Activated CD4-positive, alpha-beta T cell treated with anti-CD3 and anti-CD28 coated beads, Interleukin-2, amount 50 U/mL, for 48 hours (primary cell): ENCODE measurements at places on chromosomes 4 and X.

DNA sequence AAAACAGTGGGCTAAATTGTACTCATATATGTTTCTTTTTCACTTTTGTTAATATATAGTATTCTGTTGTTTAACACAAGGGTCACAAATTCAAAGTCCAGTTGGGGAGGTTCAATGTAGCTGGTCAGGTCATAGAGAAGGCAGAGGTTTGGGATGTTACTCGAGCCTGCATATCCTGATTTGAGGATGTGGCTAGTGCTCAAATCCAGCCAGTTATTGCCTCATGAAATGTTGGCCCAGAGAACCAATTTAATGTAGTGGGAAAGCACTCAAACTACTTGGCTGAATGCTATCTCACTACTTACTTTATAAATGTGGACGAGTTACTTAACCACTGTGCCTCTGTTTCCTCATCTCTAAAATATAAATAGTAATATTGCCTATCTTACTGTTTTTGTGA, 12.5 kb downstream of the USO1 start:
- DNase-seq, result no peak

DNA sequence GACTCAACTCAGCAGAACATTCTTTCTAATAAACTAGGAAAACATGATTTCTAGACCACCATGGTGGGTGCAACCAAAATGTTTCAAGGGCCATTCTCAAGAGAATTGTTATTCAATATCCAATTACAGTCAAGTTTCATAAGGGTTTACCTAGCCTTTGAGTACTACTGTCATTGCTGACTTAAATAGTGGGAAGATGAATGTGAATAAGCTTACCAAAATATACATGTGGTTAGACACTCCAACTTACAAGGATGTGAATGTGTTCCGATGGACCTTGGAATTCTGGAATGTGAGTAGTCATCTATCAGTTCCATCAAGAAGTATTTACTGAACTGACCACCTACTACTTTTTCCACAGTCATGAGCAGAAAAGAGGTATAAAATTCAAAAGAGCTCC, 16.9 kb downstream of the SH3RF1 start:
- DNase-seq, result no peak

- DNase-seq, result no peak
Measured at GRCh38 chr4:101774807-101775206, 15.7 kb upstream of the BANK1 start.

DNA sequence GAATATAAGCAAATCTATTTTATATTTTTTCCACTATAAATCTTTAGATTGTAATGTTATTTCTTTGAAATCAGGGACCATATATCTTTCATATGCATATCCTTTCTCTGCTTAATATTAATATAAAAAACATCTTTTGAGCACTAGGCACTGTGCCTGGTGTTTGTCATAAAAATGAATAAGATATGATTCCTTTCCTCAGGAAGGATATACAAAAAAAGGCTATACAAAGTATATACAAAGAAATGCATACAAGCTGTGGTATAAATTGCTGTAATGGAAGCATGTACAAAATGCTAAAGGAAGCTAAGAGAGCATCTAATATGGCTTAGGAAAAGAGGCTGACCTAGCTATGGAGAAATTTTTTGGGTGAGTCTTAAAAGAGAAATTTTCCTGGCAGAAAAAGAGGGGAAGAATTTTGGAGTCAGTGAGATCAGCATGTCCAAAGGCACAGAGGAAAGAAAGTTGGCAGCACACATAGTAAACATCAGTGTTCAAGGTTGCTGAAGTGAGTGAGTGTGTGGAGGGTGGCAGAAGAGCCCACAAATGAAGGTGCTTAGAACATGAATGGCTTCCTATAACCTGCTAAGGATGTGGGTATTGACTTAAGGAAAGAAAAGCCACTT, 500.0 kb downstream of the SPRY1 start:
- no peak for DNase-seq

- no peak for DNase-seq
Measured at GRCh38 chr4:114249561-114249960, 270.1 kb upstream of the ARSJ start.

- no peak for DNase-seq
Measured at GRCh38 chr4:46952451-46952850, 40.9 kb downstream of the GABRA4 start.

- DNase-seq, result no peak
Measured at GRCh38 chrX:148610328-148610698, 109.9 kb downstream of the AFF2 start.

DNA sequence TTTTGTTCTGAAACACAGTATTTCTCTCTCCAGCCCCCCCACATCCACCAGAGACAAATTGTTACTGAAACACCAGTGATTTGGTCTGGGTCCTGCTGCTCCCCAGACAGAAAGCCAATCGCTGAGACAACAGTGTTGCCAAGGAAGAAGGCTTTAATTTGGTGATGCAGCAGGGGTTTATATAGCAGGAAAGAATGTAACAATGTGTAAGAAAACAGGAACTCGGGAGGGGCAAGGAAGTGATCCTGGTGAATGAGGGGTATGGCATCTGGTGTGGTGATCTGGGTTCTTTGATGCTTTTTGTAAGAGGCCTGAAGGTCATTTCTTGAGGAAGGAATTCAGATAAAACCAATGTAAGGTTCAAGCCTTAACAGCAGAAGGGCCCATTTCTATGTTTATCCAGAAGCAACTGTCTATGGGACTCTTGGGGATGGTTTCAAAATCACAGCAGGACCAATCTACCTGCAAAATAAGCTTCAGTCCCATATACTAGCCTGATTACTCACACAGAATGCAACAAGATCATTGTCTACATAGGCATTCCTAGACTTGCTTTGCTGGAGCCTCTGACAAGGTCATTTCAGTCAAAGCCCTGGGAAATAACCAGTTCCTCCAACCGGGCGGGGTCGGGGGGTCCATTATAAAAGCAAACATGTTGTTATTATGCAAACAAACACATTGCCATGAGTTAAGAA, 445.2 kb upstream of the ZFP42 start:
- no peak for DNase-seq

DNA sequence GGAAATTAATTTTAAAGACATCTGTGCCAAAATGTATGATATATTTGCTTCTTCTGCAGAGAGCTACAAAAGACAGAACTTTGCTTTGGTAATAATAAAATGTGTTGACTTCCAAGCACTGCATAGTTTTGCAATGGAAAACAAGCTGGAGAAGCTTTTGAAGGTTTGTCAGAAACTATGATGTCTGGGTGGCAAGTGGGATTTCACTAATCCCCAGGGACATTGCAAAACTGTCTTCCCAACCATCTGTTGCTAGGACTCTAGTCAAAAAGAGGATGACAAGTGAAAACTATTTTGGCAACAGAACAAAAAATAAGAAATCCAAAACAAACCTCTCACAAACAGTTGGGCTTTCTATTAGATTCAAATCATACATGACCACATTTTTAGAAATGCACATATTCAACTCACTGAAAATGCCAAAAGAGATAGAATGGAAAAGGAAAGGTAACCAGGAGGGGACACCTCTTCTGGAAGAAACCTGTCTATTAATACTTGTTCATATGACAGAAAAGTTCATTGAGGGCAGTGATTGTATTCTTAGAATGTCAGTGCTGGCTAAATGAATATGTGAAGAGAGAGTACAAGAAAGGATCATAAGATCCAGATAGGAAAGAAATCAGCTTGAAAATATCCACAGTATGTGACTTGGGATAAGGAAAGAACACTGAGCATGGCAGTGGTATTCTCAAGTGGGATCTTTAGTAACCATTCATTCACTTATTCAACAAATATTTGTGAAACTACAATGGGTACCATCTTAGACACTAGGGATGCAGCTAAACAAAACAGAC, 228.0 kb downstream of the RASL11B start:
- DNase-seq, result no peak

DNA sequence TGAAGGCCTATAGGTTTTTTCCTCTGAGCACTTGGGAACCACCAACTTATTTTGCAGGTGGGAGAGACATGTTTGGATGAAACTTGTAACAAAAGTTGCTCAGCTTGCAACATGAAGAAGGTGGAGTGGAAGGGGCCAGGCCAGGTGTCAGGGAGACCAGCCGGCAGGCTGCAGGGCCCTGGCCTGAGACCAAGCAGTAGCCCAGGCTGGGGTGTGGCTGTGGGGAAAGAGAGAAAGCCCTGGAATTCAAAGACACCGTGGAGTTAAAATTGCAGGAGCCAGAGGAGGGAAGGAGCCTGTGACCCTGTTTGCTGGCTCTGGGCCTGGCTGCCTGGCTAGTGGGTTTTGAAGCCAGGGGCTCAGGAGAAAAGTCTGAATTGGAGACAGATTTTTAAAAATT, 43.4 kb downstream of the EFNB1 start:
- no peak for DNase-seq

- DNase-seq, result no peak
Measured at GRCh38 chr4:38615847-38616246, 48.2 kb upstream of the KLF3 start.

DNA sequence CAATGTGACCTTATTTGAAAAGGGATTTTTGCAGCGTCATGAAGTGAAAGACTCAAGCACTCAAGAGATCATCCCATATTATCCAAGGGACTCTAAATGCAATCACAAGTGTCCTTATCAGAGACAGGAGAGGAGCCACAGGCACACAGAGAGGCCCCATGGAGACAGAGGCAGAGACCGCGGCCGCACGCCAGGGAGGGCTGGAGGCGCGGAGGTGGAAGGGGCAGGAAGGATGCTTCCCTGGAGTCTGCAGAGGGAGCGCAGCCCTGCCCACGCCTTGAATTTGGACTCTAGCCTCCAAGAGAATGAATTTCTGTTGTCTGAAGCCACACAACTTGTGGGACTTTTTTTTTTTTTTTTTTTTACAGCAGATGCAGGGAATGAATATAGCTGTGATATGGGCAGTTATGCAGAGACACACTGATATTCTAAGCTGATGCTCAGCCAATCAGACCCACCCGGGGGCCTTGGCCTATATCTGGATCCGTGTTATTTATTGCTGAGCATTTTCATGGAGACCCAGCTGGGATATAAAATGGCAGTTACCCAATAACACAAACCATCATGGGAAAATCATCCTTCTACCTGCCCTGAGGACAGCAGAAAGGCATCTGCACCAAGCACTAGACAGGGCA, 244.8 kb upstream of the PSAPL1 start:
- DNase-seq, result no peak

- no peak for DNase-seq
Measured at GRCh38 chr4:159027535-159027934, 75.3 kb upstream of the RAPGEF2 start.

DNA sequence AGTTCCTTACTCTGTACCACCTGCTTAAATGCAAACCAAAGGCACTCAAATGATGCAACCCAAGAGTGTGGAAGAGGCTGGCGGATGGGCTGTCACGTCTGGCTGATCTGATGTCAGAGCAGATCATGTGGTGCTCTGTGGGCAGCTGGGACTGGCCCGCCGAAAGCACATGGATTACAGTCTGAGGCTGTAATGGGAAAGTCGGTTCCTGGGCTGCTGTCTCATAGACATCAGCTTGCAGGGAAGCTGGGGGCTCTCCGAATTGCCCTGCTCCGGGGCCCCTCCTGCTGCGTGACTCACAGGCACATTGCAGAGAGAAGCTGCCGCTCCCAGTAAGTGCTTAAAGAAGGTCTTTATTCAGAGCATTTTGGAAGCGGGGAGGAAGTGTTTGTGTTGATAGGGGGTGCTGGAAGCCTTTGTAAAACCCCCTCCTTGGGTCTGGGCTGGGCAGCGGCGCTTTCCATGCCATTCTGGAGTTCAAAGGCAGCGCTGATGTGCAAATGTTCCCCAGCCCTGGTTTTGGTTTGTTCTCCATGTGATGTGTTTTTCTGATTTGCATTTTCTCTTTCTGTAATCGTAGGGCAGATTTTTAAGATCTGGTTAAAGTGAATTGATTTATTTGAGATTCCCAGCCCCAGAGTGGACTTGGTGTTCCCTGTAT, 181.1 kb downstream of the LARP7 start:
- DNase-seq, result peak; percentile 42

- no peak for DNase-seq
Measured at GRCh38 chrX:7247346-7247745, 99.4 kb upstream of the PUDP start.

- DNase-seq, result no peak
Measured at GRCh38 chr4:81136161-81136905, 78.7 kb downstream of the PRKG2 start.

GRCh38 chr4:44553180-44553579, 98.2 kb downstream of the YIPF7 start:
- no peak for DNase-seq

DNA sequence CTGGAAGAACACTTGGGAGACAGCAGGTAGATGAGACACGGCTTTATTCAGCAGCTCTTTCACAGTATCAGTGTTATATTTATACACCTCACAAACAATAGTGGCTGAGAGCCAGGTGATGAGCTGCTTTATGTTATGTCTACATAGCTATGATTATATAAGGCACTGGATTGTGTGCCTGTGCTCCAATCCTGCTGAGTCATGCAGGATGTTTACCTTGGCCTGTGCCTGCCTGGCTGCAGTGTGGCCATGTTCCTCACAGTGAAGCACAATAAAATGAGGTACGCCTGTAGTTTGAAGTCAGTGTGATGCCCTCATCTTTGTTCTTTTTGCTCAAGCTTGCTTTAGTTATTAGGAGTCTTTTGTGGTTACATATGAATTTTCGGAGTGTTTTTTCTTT, 31.3 kb downstream of the CXCL13 start:
- DNase-seq, result no peak

DNA sequence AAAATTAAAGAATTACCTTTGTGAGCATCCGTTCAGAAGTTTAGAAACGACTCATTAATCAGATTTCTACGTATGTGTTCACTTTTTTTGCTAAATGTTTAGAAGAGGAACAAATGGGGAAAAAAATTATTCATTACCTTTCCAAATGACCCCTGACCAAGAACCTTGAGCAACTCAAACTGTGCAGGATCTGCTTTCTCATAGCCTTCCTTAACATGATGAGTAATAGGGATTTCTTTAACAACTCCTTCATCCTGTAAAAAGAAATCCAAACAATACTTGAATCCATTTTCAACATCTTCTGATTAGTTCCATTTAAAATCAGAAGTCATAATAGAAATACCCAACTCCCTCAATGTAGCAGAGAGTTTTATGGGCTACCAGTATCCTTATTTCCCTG, 32.1 kb downstream of the RPS6KA6 start:
- no peak for DNase-seq

GRCh38 chr4:83504996-83505395, 20.1 kb upstream of the ABRAXAS1 start:
- DNase-seq, result no peak

- DNase-seq, result no peak
Measured at GRCh38 chr4:28109801-28110200, 1249.2 kb downstream of the STIM2 start.

DNA sequence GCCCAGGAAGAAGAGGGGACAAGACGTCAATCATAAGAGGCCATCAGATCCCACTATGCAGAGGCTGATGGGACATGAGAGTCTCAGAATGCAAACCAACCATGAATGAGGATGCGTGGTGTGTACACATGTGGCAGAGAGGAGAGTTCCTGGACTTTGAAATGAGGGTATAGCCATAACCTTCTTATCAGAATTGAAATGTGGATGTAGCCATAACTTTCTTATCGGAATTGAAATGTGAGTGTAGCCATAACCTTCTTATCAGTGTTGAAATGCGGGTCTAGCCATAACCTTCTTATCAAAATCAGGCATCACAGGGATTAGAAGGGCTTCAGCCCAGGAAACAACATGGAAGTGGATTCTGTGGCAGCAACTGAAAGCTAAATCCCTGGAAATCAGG, 415.5 kb upstream of the FAT1 start:
- DNase-seq, result no peak
